ENCODE measurements at places on chromosomes 5 and 9.
A peak's percentile ranks its signal among the peaks of the same experiment; 100 is the strongest.

GRCh38 chr9:86575825-86576525 lies 221.8 kb upstream of the TUT7 start:
- DNase-seq, result peak; percentile 7

GRCh38 chr5:177389241-177390169 lies 5.3 kb downstream of the SLC34A1 start:
- peak; percentile 63 for DNase-seq

DNA sequence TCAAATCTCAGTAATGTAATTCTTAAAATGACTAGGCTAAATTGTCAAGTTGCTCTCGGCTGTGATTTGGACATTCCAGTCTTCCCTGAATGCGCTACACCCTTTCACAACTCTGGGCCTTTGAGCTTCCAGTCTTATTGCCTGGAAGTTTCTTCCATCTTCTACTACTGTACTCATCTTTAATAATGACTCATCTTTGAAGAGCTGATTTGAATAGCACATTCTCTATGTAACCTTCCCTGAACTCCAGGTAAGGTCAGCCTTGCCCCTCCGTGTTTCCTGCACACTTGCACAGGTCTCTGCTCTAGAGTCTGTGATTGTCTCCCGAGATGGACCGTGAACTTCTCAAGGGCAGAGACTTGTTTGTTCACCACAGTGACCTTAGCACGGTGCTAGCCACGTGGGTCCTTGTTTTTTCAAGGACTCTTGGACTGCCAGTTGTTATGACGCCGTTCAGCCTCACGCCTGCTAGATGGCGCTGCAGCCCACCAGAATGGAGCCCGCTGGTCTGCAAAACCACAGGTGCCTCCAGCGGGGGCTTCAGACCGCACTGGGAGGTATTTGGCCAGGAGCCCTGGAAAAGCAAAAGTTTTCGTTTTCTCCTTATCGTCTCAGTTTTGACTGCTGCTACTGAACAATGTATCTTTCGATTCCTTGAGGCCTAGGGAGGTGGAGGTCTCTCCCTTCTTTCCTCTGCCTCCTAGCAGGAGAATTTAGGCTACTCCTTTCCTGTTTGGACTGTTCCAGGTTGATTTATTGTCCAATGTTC lies 44.4 kb downstream of the SEC61B start:
- DNase-seq, result peak; percentile 76

GRCh38 chr5:111076091-111076490 lies 4.6 kb downstream of the TSLP start:
- peak; percentile 39 for DNase-seq

DNA sequence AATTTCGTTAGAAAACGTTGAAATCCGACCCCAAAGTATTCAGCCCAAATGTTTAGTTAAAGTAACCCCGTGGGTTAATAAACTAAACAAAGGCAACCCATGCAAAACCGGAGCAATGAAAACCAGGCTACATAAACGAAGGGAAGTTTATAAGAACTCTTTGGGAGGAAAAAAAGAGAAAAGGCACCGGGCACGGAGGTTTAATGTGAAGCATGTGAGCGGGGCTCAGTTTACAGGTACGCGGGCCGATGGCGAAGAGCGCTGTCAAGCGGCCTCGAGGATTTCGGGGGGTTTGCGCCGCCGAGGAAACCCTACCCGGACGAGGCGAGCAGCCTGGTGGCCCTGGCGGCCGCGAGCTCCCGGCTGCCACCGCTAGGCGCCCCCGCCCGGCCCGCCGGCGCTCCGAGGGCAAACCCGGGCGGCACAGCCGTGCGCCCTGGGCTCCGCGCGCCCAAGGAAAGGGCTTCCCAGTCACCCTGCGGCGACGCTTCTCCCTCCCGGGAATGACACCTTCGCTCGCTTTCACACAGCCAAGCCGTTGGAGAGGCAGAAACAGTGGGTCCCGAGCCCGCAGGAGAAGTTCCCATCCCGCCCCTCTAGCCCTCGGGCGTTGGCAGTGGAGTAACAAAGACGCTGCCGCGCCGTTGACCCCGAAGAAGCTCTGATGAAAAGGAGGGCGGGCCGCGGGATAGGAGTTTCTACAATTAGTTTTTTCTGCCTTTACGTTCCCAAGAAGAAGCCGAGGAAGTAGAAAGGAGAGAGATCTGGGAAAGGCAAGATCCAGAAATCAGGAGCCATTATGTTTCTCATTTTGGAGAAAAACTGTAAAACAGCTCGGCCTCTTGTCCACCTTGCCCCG lies 126.0 kb downstream of the TMEM174 start:
- DNase-seq, result no peak

DNA sequence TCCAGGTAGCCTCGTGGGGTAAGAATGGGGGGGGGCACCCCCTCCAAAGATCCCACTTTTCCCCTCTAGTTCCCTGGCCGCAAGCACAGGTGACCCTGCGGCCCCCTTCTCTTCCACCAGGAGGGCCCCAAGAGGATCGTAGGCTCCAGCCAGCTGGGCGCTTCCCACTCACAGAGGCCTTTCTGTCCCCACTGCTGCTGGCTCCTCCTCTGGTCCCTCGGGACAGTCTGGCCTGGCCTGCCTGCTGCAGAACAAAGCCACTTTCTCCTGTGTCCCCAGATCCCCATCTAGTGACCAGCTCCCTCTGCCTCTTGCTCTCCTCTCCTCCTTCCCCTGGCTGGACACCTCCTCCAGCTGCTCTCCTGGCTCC lies 534 bp upstream of the SAPCD2 start:
- no peak for DNase-seq

GRCh38 chr9:137402746-137403145 lies 20.2 kb downstream of the EXD3 start:
- no peak for DNase-seq

- no peak for DNase-seq
These were observed 106.8 kb downstream of the CCDC192 start for GRCh38 chr5:127810017-127810416.

DNA sequence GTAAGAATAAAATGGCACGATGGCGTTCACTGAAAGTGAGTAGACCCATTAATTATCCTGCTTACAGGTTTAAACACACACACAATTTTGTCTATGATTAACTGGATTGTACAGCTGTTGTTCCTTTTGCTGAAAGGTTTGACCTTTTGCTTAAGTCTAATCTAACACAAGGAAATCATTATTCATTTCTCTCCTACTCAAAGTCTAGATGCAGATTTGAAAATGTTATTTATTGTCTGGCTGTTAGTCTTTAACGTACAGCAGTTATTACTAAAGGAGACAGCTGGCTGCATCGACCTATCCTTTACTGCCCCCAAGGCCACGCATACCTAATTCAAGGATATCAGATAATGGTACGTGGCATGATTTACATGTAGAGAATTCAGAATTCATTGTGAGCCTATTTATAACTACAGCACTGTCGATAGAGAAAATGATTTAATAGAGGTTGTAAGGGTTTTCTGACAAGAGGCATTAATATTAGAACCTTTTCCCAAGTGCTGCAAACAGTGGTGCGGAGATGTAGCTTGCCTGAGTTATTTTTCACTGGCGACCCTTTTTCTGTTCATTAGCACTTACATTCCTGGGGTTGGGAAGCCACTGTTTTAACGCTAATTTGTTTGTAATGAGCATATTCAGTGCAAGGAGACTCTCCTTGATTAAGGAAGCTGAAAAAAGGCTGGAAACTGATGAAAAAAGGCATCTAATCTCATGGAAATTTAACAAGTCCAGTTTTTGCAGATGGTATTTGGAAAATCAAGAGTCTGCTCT lies 368.4 kb upstream of the GRAMD2B start:
- no peak for DNase-seq

- peak; percentile 48 for DNase-seq
These were observed 174.1 kb downstream of the PRELID2 start for GRCh38 chr5:145660897-145661640.

DNA sequence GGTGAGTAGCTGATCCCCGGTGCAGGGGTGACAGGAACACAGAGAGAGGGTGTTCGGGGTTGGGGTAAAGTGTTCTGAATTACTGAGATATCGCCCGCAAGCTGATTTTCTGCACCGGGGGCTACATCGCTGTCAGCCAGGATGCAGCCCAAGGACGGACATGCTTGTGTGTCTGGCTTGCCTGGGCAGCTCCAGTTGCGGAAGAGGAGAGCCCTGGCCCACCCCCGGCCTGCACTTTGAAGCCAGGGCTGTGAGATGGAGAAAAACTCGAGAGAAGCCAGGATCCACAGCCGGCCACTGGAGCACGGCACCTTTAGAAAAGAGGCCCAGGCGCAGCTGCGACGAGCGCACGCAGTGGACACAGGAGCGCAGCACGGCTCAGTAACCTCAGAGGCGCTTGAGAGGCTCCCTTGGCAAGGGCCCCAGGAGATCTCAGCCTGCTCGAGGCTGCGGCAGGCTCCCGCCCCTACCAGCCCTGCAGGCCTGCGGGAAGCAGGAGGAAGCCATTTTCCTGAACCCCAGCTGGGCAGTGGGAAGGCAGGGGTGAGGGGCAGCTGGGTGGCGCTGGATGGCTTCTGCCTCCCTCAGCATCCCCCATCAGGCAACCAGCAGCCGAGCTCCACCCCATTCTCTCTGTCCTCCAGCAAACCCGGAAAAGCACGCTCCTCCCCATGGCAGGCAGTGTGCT lies 59.2 kb downstream of the C9orf50 start:
- DNase-seq, result no peak

DNA sequence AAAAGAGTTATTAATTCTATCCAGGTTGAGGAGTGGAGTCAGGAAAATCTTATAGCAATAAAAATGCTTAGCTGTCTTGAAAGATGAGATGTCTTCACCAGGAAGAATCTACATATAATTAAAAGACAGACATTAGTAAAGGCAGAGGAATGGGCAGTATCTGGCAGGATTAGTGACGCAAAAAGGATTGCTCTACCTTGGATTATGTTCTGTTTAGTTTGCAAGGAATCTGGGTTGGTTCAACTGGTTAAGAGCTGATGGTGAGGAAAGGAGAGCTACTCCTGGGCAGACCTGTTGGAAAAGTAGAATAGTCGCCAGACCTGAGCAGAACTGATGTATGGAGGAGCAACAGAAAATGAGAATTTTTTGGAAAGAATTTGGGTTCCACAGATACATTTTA lies 318.5 kb downstream of the ADGRV1 start:
- no peak for DNase-seq

- DNase-seq, result no peak
These were observed 151.1 kb upstream of the ERCC6L2 start for GRCh38 chr9:95724253-95724991.

DNA sequence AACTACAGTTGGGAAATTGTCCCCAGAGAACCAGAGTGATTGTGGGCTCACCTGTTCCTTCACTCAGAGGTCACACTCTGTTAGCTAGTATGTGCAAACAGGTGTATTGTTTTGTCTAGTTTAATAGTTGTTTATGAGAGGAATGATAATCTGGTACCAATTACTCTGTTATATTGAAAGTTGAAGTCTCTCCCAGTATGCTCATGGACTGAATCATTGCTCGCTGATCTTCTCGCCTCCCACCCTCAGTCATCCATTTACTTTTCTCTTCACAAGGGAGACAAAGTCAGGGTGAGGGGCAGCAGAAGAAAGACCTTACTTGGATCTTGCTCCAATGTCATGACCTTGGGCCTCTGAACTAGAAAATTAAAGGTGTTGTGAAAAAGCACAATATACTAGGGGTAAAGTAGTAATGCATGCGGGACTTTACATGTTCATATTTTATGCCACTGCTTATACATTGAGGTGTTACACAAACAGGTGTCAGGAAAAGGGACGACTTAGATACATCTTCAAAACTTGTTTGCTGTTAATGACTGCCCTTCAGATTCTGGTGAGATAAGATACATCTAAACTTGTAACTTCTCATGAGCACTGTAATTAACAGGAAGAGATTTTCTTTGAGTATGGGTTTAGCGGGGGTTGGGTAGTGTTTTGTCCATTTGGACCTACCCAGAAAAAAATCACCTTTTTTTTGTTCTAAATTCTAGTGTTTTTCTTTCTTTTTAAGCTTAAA lies 36.9 kb downstream of the LNPEP start:
- no peak for DNase-seq

DNA sequence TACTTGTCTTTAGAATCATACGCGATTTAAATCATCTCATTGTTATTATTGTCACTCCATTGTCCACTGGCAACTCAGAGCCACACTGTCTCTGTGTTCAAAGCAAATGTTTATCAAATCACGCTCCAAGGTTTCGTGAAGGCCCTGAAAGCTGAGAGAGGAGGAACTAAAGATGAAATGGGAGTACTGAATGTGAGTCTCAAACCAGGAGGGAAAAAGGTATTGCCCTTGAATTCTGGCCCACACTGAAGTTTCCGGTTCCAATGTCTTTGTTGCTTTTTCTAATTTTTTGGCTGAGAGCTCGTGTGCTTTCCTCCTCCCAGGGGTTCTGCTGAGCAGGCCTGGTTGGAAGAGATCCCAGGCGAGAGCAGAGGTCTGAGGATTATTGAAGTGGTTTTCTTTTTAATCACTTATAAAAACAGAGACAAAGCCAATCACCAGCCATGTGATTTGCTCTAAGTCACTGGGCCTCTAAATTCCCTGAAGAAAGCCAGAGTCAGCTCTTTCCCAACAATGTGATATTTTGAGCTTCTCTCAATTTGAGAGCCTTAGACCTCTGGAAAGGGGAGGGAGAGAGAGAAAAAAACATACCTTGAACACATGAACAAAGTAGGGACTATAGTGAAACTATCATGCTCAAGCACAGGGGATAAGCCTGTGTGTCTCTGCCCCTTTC lies 420.8 kb upstream of the GRAMD2B start:
- peak; percentile 97 for DNase-seq

DNA sequence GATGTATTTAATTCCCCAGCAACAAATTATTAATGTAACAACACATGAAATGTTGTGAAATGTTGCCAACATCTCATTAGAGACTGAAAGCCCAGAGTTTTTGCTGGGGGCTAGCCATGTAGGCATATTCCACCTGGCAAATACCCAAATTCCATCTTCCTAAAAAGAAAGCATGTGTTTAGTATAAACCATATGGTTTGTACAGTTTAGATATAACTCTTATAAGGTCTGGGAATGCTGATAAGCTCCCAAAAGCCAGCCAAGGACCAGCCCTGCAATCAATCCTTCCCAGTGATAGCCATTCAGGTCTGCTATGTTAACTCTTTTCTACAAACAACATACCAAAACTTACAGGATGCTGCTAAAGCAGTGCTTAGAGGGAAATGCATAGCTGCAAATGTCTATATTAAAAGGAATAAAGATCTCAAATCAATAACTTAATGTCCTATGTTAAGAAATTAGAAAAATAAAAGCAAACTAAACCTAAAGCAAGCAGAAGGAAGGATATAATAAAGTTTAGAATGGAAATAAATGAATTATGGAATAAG lies 158.9 kb downstream of the AUH start:
- DNase-seq, result no peak

GRCh38 chr9:90307167-90307833 lies 335.3 kb downstream of the DIRAS2 start:
- DNase-seq, result no peak
